Activated effector memory CD4-positive, alpha-beta T cell treated with anti-CD3 and anti-CD28 coated beads, Interleukin-2, amount 50 U/mL, for 16 hours (primary cell): ENCODE measurements at places on chromosomes 6 and 20.

DNA sequence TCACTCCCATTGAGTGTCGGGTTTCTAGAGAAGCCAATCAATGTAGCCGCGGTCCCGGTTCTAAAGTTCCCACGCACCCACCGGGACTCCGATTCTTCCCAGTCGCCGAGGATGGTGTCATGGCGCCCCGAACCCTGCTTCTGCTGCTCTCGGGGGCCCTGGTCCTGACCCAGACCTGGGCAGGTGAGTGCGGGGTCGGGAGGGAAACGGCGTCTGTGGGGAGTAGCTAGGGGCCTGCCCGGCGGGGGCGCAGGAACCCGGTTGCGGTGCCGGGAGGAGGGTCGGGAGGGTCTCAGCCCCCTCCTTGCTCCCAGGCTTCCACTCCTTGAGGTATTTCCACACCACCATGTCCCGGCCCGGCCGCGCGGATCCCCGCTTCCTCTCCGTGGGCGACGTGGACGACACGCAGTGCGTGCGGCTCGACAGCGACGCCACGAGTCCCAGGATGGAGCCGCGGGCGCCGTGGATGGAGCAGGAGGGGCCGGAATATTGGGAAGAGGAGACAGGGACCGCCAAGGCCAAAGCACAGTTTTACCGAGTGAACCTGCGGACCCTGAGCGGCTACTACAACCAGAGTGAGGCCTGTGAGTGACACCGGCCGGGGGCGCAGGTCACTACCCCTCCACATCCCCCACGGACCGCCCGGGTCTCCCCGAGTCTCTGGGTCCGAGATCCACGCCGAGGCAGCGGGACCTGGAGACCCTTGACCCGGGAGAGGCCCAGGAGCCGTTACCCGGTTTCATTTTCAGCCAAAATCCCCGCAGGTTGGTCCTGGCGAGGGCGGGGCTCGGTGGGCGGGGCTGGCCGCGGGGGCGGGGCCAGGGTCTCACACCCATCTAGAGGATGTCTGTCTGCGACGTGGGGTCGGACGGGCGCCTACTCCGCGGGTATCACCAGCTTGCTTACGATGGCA is 35.2 kb upstream of the HLA-G start:
- DNase-seq: peak; percentile 91

DNA sequence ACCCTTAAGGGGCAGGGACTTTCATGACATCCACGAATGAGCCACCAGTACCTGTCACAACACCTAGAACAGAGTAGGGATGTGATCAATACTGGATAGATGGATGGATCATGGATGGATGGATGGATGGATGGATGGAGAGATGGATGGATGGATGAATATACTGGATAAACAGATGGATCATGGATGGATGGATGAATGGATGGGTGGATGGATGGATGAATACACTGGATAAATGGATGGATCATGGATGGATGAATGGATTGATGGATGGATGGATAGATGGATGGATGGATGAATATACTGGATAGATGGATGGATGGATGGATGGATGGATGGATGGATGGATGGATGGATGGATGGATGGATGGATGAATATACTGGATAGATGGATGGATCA is 73.0 kb downstream of the PKHD1 start:
- DNase-seq: no peak

- DNase-seq: no peak
Measured at GRCh38 chr20:63693083-63693732, 3.2 kb upstream of the TNFRSF6B start.

DNA sequence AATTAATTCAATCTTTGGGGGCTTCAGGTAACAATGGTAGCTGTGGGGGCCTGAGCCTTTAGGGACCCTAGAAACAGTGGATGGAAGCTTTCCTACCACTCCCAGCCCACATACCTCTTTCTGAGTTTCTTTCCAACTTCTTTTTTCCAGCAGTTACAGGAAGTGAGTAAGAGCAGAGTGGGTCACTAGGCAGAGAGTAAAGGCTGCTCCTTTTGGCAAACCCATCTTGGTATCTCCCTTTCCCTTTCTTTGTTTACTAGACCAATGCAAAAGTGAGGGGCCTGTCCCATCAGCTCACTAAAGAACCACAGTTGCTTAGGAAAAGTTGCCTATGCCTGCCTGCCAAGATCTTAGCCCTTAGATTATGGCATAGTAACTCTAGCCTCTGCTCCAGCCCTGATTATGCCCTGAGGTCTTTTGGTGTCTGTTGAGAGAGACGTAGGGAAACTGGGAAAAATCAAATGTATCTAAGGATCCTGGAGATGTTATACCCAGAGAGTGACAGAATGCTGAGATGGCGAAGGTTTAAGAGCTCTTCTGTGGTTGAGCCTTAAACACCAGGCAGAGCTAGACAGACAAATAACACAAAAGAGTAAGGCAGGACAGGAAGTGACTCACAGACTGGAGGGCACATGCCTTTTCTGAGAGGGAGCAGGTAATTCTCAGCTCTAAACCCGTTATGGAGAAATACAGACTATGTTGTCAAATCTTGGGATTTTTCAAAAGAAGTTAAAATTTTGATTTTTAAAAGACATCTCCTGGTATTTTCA is 31.3 kb downstream of the TRMT6 start:
- DNase-seq: no peak

GRCh38 chr20:9409352-9409751 is 105.0 kb upstream of the LAMP5 start:
- DNase-seq: no peak

DNA sequence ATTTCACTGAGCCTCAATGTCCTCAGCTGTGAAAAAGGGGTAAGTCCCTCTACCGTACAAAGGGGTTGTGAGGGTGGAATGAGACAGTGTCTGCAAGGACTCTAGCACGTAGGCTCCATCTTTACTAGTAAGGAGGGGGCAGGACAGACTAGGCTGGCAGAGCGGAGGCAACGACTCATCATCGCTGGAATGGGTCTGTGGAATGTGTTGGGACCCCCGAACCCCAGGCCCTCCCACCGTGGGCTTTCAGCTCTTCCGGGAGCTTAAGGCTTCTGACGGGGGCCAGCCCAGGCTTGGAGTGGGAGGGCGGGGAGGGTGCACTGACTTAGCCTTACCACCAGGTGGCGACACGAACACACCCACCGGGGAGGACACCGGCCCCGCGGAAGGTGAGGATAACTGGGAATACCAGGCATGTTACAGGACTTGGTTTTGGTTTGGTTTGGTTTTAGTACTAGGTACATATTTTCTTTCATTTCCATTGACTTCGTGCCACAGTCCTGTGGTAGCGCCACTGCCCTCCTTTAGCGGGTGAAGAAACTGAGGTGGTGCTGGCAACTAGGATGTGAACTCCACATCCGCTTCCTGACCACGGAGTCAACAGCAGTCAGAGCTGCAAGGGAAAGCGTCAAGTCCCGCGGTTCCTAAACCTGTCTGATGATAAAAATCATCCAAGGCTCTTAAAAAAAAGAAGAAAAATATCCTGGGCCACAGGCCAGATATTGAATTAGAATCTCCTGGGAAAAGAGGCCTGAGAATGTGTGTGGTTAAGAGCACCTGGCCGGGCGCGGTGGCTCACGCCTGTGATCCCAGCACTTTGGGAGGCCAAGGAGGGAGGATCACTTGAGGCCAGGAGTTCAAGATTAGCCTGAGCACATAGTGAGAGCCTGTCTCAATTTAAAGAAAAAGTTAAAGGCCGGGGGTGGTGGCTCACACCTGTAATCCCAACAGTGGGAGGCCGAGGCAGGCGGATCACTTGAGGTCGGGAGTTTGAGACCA is 10.3 kb upstream of the TULP1 start:
- peak; percentile 91 for DNase-seq

DNA sequence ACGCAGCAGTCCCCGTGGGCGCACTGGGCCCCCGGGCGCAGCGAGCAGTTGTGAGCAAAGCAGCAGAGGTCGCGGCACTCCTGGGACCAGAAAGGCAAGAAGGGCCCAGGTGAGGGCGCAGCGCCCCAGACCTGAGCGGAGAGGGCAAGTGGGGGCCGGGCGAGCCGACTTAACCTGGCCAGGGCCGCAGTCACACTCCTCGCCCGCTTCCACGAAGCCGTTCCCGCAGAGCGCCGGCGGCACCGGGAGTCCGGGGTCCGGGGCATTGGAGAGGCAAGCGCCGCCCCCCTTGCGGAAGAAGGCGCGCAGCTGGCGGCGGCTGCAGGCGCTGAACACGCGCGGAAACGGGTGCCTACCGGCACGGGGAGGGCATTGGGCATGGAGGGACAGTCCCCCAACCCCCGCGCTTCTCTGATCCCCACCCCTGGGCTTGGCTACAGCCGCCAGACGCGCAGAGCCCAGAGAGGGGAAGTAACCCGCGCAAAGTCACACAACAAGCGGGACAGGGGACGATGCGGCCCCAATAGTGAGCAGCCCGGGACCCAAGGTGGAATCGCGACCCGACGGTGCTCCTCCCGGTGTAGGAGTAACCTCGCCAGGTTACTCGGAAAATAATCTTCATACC is 9.2 kb downstream of the ADAM33 start:
- DNase-seq: no peak

GRCh38 chr6:127022302-127022701 is 96.2 kb upstream of the RSPO3 start:
- DNase-seq: no peak

- no peak for DNase-seq
Measured at GRCh38 chr6:112320561-112321318, 26.4 kb upstream of the RFPL4B start.

DNA sequence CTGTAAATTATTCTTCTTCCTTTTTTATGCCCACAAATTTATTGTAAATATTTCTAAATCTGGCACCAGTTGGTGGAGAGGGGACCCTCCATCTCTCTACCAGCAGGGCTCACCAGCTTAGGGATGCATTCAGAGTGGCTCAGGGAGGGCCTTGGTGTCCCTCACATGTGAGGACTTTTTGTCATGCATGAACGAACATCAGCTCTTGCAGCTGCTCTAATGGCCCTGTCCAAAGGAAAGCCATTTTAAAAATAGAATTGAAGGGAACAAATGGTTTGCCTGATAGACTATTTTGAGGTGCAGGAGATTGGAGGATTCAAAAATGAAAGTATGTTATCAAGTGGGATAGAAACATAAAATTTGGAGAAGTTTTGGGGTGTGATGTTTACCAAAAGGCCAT is 37.5 kb upstream of the KLHL31 start:
- DNase-seq: no peak

DNA sequence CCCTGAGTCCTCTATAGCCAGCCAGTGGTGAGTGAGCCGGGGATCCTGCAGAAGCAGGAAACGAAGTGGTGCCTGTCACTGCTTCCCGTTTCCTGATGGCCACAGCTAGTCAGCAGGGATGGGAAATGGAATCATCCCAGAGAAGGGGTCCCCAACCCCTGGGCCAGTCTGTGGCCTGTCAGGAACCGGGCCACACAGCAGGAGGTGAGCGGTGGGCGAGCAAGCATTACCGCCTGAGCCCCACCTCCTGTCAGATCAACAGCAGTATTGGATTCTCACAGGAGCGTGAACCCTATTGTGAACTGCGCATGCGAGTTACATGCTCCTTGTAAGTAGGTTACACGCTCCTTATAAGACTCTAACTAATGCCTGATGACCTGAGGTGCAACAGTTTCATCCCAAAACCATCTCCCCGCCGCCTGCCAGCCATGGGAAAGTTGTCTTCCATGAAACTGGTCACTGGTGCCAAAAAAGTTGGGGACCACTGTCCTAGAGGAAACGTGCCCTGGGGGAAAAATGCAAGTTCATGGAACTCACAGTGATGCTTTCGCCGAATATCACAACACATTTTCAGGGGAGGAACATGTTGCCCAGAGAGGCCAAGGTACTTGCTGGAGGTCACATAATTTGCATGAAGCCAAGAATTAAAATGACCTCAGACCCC is 113.8 kb downstream of the JPH2 start:
- no peak for DNase-seq

GRCh38 chr6:55017555-55018300 is 156.6 kb upstream of the HCRTR2 start:
- DNase-seq: no peak

GRCh38 chr6:5054245-5054873 is 30.8 kb upstream of the PPP1R3G start:
- no peak for DNase-seq

DNA sequence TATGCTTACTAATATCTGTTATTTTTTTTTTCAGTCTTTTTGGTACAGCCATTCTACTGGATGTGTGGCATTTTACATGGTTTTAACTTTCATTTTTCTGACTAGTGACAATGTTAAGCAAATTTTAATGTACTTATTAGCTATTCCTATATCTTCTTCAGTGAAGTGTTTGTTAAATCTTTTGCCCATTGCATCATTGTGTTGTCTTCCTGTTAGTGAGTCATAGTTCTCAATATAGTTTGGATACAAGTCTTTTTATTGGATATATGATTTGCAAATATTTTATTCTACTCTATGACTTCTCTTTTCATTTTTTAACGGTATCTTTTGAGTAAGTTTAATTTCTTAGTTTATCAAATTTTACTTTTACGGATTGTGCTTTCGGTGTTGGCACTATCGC is 519.4 kb downstream of the CDKAL1 start:
- no peak for DNase-seq

- peak; percentile 76 for DNase-seq
Measured at GRCh38 chr20:35269055-35269781, 8.7 kb downstream of the MMP24OS start.

DNA sequence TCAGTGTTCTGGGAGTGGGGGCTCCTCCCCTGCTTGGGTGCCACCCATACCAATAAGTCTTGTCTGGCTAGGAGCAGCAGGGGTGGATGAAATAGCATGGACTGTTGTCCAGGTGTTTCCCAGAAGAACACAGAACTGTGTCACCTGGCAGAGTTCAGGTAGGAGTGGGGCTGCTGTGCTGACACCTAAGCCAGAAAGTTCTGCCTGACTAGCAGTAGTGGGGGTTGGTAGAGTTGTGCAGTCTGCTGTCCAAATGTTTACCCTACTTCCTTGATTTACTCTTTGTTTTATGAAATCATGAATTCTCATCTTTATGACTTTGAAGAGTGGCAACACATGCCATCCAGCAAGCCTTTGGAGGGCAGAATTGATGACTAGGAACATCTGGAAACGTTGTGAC is 27.3 kb upstream of the SLC35B3 start:
- DNase-seq: no peak

DNA sequence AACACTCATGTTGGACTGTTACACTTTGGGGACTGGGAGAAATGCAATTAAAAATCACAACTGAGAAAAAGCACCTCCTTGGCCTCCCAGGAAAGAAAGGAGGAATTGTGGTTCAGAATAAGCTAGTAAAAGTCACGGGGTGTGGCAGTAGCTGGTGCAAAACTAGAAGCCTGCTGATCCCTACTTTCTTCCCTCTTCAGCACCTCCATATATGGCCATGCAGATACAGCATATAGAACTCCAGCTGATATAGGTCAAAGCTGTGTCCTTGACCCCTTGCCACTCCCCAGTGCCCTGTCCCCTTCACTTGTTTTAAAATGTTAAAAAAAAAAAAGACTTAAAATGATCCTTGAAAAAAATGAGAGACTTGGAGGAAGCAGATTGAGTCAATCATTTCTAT is 5.5 kb upstream of the FLRT3 start:
- DNase-seq: no peak

DNA sequence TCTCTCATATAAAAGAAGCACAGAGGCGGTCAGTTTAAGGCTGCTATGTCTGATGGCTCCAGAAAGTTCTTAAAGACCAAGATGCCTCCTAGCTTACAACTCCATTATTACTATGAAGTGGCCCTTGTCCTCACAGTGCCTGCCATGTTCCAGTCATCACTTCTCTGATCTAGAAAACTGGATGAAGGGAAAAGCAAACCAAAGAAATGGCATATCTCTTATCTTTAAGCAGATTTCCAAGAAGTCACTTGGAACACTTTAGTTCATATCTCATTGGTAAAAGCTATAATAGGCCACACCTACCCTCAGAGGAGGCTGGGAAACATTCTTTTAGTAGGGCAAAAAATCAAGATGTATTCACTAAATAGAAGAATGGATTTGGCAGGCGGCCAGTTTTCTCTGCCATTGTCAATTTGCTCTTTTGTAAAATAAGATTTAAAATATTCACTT is 289.6 kb downstream of the TBC1D7 start:
- DNase-seq: no peak

- no peak for DNase-seq
Measured at GRCh38 chr6:76914737-76915136, 548.6 kb downstream of the HTR1B start.
